Activated naive CD4-positive, alpha-beta T cell (primary cell): ENCODE measurements at places on chromosomes 2 and 18.

DNA sequence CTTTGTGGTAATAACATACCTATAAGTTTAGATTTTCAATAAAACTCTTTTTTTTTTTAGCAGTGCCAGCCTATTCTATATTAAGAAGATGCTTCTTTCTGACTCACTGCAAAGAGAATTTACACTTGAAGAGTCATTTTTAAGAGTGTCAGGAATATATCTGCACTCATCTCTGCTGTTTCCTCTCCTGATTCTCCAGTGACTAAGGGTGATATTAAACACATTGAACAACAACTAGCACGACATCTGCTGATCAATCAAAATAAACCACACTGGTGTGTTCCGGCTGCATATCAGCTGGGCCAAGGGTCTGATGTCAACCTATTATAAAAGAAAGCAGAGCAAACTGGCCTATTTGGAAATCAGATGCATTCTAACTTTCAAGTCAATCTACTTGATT, 15.0 kb downstream of the RAB27B start:
- DNase-seq = no peak

DNA sequence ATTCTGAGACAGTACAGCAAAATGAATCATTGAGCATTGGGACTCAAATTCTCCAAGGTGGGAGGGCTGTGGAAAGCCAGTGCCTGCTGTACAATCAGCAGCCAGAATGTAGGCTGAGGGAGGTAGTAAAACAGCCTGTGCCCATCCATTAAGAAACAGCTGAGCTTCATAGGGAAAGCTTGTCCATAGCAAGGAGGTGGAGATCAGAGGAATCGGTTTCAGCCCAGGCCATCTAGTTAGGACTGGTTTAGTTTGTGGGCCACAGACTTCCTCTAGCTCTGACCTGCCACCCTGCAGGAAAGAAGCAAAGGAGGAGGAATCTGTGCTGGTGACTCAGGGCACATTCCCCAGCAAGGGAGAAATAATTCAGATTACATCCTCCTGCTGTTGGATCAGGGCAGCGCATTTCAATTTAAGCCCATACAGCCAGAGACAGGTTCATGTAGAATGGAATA, 333.4 kb downstream of the SETBP1 start:
- DNase-seq = no peak

GRCh38 chr2:178523596-178524134, 43.4 kb downstream of the PLEKHA3 start:
- no peak for DNase-seq

DNA sequence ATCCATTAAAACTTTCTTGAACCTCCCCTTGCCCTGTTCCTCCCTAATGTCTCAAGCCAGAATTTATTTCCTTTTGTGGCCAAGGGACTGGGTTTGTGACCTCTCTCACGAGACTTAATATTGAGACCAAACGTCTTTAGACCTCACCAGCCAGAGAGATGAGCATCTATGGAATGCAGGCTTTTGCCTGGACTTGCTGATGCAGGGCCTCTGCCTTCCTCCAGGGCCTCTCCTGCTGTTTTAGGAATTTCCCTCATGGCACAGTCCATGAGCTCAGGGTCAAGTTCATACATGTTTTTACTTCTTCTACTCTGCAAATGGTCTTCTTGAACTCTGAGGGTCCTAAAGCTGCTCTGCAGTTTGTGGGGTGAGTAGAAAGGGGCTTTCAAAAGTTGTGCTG, 22.3 kb downstream of the IL1B start:
- no peak for DNase-seq

GRCh38 chr2:207770602-207771404, 1.1 kb upstream of the FZD5 start:
- DNase-seq = no peak

DNA sequence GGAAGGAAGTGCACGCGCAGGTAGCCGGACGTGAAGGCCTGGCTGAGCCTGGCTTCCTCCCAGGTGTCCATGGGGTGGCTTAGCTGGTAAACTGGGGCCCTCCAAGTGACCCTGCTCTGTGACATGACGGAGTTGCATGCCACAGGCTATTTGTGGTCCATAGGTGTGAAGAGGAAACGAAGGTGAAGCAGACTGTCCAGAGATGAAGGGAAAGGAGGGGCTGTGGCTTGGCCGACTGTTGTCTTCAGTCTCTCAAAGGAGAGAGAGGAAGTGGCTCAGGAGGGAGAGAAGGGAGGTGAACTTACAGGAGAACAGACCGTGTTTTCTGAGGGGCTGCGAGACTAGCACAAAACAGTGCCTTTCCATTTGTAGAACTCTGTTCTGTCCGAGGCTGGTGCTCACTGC, 19.3 kb downstream of the INPP5D start:
- no peak for DNase-seq

DNA sequence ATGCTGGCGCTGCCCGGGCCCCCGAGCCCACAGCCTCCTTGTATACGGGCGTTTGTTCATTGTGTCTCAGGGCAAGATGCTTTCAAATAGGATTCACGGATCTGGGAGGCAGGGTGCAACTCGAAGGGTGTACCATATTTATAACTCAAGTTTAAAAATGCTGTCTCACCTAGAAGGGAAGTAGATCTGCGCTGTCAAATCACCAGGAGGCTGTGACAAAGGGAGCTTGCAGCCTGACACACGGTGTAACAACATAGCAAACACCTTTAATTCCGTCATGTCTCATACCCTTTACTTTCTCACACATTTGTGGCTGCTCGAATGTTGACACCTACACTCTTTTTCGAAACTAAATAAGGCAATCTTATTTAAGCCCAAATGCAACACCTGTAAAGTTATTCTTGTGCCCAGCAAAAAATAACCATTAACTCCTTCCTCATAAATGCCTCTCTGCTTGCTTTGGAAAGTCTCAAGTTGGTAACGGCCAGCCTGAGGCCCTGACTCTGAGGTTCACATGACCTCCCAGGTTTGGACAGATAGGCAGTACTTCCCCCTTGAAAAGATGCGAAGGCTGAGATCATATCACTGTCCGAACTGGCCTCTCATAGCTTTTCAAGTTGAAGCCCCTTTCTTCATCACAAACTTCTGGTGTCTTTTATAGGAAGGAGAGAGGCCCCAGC, 11.6 kb downstream of the ZEB2 start:
- DNase-seq = no peak

- no peak for DNase-seq
Observed at GRCh38 chr2:189683348-189683747, 8.9 kb downstream of the ANKAR start.

DNA sequence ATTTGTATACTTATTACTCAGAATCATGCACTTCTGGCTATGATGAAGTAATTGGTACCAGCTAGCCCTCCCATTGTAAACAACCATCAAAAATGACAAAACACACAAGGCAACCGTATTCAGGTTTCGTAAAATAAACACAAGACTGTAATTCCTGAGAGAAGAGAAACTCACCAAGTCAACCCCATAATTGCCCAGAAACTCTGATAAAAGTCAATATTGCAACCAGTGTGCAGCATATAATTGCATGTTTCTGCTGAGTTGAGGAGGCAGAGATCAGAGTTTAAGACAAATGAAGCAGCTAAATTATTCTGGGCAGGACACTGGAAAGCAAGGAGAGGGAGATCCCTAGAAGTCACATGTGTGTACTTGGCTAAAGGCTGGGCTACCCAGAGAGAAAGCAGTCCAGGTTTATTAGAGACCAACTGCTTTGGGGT, 90.3 kb downstream of the ROCK2 start:
- DNase-seq = no peak

- no peak for DNase-seq
Observed at GRCh38 chr2:24856791-24857211, 63.2 kb downstream of the ADCY3 start.

DNA sequence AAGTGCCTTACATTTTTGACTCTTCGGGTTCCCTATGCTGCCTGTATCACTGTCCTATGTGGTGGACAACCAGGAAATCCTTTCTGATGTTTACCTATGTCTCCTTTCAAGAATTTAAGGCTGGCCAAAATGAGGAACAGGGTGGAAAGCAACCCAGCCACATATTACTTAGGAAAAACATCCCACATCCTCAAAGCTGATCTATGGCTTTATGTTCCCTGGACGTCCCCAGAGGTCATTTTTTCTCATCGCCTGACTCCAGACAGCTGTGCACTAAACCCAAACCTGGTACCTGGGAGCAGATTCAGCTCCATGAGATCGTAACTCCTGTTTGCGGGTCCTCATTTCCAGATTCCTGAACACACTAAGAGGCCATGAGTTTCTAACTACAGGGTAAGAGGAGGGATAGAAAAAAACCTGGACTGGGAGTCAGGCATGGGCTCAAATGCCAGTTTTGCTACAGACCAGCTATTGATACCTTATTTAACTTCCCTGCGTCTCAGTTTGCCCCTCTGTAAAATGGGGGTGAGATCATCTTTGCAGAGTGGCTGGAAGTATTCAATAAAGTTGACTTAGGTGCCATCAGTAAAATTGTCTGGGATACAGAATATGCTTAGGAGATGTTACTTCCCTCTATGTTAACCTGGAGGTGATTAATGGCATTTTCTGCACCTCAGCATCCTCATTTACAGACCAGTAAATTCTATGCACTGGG, 70.8 kb downstream of the TNS1 start:
- DNase-seq = no peak
